ENCODE measurements at places on chromosomes 12 and 14.

- no peak for DNase-seq
These were observed 374.6 kb downstream of the MDGA2 start for GRCh38 chr14:47300796-47301195.

GRCh38 chr12:124954771-124955170 lies 34.2 kb downstream of the DHX37 start:
- DNase-seq, result no peak

- DNase-seq, result no peak
These were observed 21.0 kb downstream of the CFAP54 start for GRCh38 chr12:96510306-96510764.

DNA sequence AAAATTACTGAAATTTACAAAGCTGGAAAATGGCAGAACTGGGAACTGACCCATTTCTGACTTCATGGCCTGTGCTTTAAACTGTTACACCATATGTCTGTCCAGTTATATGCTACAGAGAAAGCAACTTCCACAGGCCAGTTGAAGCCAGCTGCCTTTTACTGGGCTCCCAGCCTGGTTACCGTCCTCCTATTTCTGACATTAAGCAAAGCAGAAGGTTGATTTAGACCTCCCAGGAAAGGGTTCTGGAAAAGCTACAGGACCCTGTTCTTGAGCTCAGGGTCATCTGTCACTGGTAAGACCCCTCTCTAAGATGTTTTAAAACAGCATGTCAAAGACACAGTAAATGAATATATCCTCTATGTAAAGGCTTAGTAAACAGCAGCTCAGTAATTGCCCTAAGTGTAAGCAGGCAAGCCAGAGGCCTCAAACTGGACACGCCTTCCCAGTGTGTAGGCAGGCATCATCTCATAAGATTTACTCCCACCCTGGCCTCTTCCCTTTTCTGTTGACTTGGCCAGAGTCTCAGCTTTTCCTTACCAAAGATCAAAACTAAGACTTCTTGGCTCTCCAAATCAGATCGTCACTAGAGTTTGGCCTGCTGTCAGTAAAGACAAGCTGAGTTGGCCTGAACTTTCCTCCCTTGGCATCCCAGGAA lies 55.4 kb upstream of the RNU6-8 start:
- DNase-seq, result no peak

DNA sequence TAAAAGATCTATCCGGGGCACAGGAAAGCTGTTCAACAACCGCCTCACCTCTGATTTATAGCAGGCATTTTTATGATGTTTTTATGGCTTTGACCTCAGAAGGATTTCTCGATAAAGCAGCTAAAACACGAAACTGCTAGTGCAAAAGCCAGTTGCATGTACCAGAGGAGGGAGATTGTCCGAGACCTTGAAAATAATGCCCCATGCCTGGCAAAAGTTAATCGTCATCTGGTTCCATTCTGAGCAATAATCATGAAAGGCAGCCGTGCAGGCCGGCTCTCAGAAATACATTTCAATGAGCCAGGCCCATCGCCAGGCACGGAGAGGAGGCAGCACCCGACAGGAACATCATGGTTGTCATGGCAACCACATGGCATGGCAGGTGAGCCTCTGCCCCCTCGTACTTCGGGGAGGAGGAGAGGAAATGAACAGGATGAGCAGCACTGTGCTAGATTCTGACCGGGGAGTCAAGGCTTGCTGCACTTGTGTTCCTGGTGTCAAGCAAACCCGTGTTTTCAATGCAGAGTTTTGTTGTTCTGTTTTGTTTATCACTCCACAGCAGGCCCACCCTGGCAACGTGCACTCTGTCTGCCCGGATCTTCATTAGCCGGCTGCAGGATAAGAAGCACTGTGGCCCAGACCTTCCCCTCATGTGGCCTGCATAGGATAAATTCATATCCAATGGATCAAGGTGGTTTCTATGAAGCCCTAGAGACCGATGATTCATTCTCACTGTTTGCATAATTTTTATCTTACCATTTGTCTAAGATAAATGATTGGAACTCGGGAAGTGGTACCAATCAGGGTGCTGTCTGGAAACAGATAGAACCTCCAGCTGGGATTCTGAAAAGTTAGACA lies 160.2 kb downstream of the RIMBP2 start:
- DNase-seq, result peak; percentile 66

DNA sequence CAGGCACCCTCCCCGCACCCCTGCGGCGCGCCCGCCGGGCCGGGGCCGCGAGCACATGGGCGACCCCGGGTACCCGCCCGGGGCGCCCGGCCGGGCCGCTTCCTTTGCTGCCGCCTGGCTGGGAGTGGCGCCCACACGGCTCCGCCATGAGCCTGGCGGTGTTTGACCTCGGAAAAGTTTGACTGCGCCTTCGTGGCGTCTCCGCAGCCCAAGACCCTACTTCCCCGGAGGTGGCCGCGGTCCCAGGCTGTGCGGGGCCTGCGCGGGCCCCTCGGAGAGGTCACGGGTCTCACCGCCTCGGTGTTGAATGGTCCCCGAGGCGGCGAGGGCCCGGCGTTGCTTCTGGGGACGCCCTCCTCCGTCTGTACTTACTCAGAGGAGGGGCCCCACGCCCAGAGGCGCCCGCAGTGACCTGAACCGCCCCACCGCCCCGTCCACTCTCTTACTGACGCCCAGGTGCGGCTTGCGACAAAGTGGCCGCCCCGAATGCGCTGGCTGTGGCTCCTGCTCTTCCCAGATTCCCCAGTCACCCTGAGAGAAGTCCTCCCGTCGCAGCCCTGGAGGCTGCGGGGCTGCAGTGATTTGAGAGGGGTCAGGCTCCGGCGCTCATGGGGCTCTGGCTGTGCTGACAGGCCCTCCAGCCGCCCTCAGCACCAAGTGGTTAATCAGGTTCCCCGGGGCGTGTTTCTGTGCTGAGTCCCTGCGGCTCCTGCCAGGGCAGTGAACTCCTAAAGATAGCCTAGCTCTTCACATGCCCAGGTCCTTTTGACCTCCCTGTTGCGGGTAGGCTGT lies 5.8 kb downstream of the KMT5A start:
- no peak for DNase-seq

DNA sequence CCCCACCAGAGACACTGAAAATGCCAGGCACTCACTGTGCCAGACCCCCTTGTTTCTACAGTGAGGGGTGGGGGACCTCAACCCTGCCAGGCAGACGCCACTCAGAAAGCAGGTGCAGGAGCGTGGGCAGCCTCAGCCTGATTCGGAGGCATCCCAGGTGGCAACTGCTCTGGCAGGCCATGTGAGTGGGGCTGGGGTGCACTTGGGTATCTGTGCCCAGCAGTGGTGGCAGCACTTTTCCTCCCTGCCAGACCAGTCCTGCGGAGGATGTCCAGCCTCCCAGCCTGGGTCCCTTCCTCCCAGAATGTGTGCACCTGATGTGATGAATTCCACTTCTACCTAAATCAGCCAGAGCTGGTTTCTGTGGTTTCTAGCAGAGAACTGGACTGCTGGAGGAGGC lies 13.4 kb upstream of the TTC7B start:
- no peak for DNase-seq

DNA sequence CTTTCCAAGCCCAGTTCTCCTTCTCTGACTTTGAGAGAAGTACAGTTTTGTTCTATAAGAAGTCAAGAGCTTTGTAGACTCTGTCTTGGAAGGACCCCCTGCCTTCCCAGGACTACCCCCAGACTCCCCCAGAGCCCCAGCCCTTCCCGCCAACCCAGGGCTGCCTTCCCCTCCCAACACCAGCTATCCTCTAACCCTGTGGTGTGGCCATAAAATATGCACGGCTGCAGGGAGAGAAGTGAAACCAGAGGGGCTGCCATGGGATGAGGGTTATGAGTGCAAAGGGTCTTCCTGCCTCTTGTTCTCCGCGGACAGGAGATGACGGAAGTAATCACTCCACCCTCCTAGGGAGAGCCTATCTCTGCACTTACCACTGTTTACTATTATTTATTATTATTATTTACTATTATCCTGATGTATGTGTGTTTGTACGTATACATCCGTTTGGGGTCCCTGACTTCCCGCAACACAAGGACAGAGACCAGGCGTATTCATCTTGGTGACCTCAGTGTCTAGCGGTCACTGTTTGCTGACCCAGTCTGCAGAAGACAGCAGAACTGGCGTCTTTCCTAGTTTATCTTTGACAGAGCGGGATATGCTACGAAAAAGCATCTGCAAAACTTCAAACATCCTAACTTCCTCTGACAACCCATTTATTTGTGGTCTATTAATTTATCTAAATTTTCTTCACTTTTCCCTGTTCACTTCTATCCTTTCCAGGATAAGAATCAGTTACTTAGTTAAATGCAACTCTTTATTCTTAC lies 3.5 kb upstream of the SCNN1A start:
- no peak for DNase-seq

DNA sequence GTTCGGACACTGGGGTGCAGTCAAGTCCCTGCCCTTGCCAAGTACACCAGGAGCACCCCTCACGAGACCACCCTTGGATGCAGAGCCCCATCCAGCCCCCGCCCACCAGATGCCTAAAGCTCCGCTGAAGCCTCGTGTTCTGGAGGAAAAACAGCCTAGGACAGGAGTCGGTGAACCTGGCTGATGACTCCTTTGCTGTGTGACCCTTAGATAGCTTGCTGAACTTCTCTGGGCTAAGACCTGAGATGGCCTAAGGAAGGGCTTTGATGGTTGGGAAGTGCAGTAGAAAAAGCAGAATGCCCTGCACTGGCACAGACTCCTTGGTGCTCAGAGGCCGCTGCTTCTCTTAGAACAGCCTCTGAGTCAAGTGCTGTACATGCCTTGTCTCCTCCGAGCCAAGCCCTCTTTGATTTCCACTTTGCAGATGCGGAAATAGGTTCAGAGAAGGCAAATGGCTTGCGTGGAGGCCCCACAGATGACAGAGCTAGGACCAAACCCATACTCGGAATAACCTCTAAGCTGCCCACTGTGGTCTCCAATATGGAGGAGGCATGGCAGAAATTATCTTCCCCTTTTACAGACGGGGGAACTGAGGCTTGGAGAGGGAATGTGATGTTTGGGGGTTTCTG lies 52.3 kb downstream of the MVK start:
- DNase-seq, result no peak

DNA sequence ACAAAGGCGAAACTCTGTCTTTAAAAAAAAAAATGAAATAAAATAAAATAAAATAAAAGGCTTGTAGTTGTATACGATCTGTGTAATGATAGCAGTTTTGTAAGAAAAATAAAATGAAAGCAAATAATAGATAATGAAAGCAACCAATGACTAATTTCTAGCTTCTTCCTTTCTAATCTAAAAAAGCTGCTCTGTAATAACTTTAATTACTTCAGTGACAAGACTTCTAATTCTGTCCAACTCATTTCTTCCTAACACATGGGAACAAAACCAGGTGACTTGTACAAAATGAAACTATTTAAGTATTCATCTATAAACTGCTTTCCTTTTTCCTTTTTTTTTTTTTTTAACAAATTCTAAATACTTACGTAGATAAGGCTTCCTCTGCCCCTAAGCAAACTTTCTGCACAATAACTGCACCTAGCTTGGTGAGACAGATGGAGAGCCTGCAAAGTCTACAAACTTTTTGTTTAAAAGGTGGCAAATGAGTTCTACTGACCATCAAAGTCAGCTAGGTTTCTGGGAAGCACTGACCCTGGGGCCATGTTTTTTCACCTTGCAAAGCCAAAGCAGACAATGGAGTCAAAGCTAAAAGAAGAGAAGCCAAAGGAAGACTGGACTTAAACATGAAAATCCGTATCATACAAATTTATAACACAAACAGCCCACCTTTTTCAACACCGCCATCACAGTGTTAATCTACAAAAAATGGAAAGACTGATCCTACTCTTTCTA lies 28.2 kb downstream of the DENND5B start:
- DNase-seq, result no peak

- no peak for DNase-seq
These were observed 107.1 kb downstream of the LRRK2 start for GRCh38 chr12:40331886-40332285.

DNA sequence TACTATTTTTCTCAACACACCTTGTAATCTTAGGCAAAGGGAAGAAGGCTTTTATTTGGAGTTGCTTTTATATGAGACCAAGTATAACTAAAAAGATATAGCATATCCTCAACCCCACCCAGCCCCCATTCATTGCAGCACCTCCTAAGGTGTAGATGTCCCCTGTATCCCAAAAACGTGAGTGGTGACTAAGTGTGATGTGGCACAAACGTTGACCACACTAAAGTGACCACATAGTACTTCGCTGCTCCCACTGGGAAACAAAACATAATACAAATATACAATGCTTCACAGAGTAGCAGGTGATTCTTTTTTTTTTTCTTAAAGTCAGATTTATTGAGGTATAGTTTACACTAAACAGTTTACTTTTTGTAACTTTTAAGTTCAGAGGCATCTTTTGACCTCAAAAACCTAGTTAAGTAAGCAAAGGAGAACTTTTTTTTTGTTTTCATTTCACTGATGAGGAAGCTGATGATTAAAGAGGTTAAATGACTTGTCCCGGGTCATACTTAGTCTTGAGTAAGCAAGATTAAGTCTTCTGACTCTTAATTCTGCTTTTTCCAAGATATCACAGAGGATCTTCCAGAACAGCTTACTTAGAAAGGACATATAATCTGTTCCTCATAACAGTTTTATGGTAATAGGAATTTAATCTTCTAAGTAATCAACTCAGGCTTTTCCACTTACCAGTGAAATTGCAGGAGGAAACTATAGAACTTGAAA lies 245.2 kb upstream of the PLEKHG7 start:
- no peak for DNase-seq

GRCh38 chr14:30283822-30284446 lies 275.0 kb upstream of the G2E3 start:
- no peak for DNase-seq

- DNase-seq, result no peak
These were observed 219.1 kb downstream of the ESR2 start for GRCh38 chr14:64074961-64075612.

- DNase-seq, result no peak
These were observed 231.7 kb upstream of the PRKD1 start for GRCh38 chr14:30159374-30159773.

GRCh38 chr12:109571773-109572505 lies 1.4 kb downstream of the MMAB start:
- no peak for DNase-seq

GRCh38 chr12:92987362-92987761 lies 58.3 kb upstream of the EEA1 start:
- DNase-seq, result peak; percentile 41
